ENCODE measurements at places on chromosomes 11 and 22.

GRCh38 chr22:49317369-49317768 is 510.3 kb downstream of the BRD1 start:
- no peak for DNase-seq

GRCh38 chr11:6594142-6594768 is 9.2 kb downstream of the RRP8 start:
- DNase-seq = no peak

- DNase-seq = no peak
These were observed 2219.9 kb downstream of the LRRC4C start for GRCh38 chr11:39239553-39239952.

- peak; percentile 34 for DNase-seq
These were observed 45.0 kb downstream of the PDE2A start for GRCh38 chr11:72629266-72629665.

DNA sequence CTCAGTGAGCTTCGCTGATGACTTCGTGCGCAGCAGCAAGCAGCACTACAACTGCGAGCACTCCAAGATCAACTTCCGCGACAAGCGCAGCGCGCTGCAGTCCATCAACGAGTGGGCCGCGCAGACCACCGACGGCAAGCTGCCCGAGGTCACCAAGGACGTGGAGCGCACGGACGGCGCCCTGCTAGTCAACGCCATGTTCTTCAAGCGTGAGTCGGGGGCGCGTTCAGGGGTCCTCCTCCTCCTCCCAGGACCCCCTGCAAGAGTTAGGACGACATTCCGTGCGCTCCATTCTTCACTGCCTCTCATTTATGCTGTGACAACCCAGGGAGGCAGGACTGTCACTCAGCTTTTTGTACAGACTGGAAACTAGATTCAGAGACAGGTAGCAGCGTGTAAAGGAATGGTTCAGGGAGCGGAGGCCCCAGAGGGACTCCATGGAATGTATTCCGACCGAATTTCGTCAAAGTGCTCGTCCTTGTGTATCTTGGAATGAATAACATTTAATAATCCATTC is 4.8 kb downstream of the SERPINH1 start:
- DNase-seq = no peak

GRCh38 chr11:113690619-113691569 is 15.2 kb downstream of the TMPRSS5 start:
- peak; percentile 62 for DNase-seq

- no peak for DNase-seq
These were observed 17.6 kb downstream of the DAGLA start for GRCh38 chr11:61697764-61698163.

DNA sequence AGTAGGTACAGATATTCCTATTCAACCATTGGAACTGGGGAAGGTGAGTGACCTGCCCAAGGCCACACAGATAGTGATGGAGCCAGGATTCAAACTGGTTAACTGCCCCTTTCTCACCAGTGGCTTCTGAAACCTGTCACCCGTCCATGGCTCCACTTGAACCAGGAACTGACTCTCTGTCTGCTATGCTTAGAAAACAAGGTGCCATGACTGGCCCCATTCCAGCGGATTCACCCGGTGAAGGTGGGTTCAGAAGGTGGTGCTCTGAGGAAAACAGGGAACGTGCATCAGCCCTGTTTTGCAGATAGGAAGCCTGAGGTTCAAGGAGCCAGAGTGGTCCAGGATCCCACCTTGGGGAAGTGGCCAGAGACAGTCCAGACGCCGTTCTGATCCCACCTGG is 2.6 kb upstream of the PATZ1 start:
- no peak for DNase-seq

- no peak for DNase-seq
These were observed 895.6 kb upstream of the ANO3 start for GRCh38 chr11:25436326-25436725.

DNA sequence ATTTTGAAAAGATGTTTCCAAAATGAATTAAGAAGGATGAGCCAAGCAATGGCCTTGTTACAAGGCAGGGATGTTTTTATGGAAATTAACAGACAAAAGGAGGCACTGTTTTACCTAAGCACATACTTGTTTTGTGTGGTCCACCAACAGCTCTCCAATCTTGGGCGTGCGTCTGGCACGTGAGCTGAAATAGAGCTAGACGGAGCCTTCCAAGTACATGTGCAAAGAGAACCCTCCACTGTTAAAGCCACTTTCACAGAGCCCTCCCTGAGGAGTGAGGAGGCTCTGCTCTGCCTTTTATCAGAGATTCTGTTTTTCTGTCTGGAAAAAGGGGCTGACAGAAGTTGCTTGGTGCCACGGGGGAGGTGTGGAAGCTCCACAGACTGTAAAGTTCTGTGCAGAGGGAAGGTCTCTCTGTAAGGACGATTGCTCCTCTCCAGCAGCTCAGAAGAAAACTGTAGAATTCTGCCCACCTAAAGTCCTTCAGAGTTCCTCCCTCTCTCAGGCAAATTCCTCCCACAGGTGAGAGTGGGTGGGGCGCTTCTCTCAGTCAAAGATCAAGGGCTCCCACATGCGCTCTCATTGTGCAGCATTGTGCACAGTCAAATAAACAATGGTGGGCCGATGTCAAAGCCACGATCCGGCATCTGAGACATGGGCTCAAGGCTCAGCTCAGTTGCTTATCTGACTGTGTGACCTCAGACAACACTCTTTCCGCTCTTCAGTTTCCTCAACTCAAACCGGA is 92.6 kb upstream of the CSNK2A3 start:
- DNase-seq = no peak

GRCh38 chr11:122724520-122724919 is 69.0 kb downstream of the UBASH3B start:
- DNase-seq = peak; percentile 69

GRCh38 chr11:126518972-126519690 is 163.6 kb downstream of the ST3GAL4 start:
- peak; percentile 11 for DNase-seq

DNA sequence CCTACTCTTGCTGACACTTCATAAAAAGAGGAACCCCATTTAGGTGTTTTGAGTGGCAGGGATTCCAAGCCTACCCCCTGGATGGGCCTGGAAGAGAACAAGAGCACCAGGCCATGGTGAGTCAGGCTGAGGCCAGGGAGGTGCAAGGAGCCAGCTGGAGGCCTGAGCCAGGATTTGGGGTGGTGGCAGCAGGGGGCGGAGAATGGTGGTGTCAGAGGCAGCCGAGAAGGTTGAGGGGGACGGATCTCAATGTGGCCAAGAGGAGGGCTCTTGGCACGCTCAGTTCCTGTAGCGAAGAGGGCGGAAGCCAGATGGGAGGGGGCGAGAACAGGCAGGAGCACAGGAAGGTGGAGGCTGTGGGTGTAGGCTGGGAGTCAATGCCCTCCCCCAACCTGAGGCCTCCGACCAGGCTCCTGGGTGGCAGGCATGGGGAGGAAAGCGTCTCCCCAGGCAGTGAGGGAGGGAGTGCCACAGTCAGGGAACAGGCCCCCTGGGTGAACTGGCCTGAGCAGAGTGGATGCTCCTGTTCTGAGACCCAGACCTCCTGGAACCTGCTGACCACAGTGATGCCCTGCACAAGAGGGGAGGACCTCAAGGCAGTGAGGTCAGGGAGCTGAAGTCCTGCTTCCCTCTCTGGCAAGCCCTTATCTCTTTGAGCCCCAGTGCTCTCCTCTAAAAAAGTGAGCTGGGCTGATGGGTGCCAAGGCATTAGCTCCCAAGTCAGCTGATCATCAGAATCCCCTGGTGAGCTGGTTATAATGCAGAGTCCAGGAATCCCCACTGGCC is 13.9 kb downstream of the RTN4RL2 start:
- DNase-seq = no peak

GRCh38 chr11:60459345-60459744 is 3.7 kb downstream of the MS4A1 start:
- no peak for DNase-seq

DNA sequence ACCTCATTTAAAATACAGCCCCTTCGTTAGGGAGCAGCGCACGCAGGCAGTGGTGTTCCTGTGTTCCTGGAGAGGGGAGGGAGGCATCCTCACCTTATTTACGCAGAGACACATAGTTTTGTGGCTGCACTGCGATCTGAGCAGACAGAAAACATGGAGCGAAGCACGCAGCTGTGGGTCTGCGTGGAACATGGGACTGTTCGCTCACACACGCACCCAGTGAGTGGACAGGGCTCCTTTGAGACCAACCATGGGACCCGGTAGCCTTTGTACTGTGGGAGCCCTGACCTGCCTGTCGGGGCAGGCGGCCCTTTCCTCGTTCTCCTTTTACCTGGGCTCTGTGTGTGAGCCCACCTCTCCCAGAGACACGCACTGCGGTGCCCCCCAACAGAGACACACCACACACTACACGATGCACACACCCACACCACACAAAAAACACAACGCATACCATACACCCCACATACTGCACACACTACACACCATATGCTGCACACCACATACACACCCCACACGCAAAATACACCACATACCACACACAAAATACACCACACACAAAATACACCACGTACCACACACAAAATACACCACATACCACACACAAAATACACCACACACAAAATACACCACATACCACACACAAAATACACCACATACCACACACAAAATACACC is 1245.7 kb downstream of the BRD1 start:
- DNase-seq = peak; percentile 4

DNA sequence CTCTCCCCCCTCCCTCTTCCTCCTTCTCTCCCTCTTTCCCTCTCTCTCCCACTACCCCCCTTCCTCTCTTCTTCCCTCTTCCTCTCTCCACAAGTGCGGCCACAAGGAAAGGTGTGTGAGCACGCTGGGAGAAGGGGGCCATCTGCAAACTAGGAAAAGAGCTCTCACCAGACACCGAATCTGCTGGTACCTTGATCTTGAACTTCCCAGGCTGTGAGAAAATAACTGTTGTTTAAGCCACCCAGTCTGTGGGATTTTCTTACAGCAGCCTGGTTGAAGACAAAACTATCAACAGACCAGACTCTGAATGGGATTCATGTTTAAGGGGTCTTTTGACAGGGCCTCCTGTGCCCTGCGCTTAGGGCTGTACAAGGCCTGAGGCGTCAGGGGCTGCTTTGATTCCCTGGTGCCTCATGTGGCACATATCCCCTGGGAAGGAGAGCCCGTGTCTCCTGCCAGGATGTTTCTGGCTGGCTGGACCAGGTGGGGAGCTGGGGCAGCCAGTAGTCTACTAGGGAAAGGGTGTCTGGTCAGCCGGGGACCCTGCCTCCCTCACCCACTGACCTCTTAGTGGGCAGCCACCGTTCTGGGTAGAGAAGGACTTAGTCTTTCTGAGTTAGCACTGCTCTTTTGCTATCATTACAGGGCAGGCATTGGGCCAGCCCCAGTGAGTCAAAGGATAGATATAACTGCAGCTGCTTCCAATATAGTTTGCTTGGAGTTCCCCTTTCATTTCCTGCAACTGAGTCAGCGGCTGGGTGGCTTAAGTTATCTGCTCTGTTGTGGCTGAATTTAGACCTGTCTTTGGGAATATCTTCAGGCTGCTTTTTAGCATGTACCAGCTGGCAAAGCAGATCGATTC is 6.2 kb downstream of the PANX1 start:
- DNase-seq = peak; percentile 91

- peak; percentile 51 for DNase-seq
These were observed 15.4 kb downstream of the BAD start for GRCh38 chr11:64268893-64269539.

DNA sequence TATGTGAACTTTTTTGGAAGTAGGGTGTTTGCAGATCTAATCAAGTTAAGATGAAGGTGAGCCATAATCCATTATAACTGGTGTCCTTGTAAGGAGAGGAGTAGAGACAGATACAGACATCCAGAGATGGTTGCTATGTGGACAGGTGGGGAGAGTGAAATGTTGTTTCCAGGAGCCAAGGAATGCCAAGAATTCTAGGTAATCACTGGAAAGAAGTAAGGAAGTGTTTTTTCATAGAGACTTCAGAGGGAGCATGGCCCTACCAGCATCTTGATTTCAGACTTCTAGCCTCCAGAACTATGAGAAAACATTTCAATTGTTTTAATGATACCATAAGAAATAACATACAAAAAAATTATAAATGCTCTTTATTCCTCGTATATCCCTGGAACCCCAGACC is 320.5 kb upstream of the ANO3 start:
- no peak for DNase-seq

DNA sequence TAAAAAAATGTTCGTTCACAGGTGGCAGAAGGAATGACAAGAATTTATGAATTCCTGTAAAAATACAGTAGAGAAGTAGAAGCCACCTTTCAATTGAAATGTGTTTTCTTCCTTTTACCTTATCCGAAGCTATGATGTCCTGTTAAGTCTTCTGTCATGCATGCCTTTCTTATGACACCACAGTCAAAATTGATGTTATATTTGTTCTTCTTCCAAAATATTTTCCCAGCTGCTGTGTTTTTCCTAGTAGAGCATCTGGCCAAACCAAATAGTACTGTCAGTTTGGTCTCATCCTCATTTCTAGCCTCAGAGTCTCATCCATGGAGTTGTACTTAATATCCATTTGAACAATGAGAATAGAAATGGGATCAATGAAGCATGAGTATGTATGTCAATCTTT is 206.1 kb downstream of the PGR start:
- DNase-seq = peak; percentile 47

- no peak for DNase-seq
These were observed 378.7 kb upstream of the ANO5 start for GRCh38 chr11:21814169-21814568.

DNA sequence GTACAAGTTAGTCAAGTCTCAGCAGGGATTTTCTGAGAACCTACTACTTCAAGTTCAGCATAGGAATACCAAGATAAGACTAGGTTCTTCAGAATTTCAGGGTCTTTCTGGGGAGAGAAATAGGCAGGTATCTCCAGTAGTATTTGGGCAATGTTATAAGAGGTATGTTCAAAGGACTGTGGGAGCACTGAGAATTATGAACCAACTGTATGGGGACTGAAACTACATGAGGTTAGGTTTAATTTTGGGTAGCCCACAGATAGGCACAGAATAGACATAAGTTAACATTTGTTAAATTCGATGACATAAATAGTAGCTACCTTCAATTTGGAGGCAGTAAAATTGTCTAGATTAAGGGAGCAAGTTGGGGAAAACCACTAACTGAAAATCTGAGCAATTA is 9.2 kb upstream of the GAB2 start:
- DNase-seq = no peak

DNA sequence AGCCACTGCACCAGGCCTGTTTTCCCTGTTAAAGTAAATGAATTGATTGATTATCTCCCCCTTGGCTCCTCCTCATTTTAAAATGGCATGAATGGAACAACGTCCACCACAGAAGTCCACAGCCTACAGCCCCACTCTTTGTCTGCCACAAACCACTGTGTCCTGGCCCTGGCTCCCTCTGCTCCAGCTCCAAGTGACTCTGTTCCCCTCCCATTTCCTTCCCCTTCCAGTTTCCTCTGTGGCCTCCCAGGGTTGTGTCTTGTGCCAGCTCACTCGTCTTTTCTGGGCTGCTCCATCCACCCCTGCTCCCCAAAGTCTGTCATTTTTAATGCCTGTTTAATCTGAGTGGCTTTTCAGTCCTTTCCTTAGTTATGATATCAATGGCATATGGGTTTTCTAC is 52.4 kb upstream of the CD5 start:
- no peak for DNase-seq

DNA sequence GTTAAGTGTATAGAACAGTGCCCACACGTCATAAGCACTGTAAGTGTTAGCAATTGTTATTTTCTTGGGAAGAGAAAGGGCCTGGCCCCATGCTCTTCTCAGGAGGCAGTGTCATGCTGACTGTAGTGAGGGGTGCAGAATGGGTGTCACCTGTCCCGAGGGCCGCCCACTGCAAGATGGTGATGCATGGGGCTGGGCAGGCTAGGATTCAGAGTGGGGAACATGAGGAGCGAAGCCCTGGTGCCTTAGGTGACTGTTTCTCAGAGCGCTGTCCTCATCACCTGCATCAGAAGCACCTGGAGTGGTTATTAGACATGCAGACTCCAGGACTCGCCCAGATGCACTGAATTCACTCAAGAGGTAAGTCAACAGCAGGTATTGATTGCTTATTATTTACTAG is 101.0 kb upstream of the PARVA start:
- no peak for DNase-seq

- DNase-seq = no peak
These were observed 270.9 kb downstream of the TTC28 start for GRCh38 chr22:28408709-28409108.

All from AG10803 (cell line).